Stimulated activated CD4-positive, alpha-beta T cell treated with anti-CD3 and anti-CD28 coated beads, Interleukin-15, amount 100 ng/mL, for 1 hour (primary cell): ENCODE measurements at places on chromosomes 7 and 10.

GRCh38 chr7:102260856-102261255 lies 25.8 kb upstream of the SH2B2 start:
- DNase-seq = no peak

GRCh38 chr10:6255548-6256061 lies 52.9 kb downstream of the PFKFB3 start:
- DNase-seq = no peak

DNA sequence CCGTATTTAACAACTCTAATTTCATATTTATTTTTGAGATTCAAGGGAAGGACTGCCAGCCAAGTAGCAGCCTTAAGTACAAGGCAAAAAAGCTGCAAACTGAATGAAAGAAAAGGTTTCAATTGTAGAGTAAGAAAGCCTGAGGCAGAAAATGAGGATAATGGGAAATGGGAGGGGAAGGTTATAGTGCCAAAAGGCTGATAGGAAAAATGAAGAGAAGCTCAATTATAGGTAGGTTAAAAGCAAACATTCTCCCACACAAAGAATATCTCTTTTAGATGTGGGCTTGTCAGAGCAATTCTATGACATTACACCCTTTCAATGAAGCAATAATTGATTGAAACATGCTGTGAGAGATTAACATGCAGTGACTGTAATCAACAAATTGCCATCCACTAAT lies 175.3 kb downstream of the RAPGEF5 start:
- DNase-seq = no peak

- no peak for DNase-seq
Measured at GRCh38 chr7:156609010-156609877, 31.3 kb upstream of the RNF32 start.

- DNase-seq = no peak
Measured at GRCh38 chr10:110408203-110408871, 89.4 kb upstream of the DUSP5 start.
